Naive B cell (primary cell): ENCODE measurements at places on chromosomes 6 and 20.

DNA sequence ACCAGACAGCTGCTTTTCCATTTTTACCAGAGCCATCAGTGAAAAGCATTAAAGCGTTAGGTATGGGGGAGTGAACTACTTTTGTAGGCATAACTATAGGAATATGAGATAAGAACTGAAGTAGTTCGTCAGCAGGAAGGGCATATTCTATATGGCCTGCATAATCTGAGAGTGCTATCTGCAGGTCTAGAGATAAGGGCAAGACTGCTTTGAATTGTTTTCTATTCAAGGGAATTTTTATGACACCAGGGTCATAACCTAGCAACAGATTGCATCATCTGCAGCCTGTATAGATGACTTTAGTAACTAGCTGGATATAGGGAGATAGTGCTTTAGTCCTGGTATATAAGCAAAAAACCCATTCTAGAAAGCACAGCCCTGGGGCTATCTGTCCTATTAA lies 437.3 kb upstream of the HTR1E start:
- no peak for DNase-seq

- DNase-seq: no peak
Measured at GRCh38 chr6:99905209-99906106, 88.6 kb downstream of the MCHR2 start.

DNA sequence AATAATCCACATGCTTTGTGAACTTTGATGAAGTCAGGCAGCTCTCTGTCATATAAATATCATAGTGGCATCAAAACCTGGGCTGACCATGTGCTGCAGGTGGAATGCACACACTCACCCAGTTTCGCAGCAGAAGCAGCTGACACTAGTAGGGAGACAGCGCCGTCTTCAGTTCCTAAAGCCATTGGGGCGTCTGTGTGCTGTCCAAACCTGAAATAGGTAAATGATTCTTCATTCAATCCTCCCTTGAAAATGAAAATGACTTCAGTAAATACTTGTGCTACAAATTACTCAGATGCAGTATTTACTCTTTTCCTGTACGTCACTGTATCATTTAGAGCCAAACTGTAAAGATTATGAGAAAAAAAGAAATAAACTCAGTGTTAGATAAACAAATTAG lies 127.5 kb downstream of the EYA4 start:
- DNase-seq: no peak

DNA sequence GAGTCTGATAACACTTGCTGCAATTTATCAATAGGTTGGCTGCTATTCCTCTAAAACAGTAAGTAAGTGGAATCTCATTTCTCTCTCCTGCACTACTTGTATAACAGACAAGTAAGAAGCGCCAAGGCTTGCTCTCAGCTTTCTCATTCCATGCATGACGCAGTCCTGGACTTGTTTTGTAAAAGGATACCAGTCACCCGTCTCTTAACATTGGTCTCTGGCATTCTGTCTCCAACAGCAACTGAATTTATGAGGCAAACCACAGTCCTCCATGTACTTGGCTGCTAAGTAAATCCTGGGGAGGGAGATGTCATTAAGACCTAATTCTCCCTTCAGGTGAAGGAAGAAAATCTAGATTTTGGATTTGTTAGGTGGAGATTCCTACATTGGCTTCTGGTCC lies 115.4 kb downstream of the OPN5 start:
- DNase-seq: no peak

DNA sequence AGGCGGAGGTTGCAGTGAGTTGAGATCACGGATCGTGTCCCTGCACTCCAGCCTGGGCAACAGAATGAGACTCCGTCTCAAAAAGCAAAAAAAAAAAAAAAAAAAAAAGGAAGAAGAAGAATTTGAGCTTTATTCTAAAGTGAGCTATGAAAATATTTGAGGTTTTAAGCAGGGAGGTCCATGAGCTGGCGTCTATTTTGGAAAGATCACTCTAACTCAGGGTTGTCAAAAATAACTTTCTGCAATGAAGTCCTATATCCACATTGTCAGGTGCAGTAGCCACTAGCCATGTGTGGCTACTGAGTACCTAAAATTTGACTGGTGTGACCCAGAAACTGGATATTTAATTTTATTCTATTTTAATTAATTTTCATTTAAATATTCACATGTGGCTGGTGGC lies 217.1 kb downstream of the PTPRT start:
- no peak for DNase-seq

DNA sequence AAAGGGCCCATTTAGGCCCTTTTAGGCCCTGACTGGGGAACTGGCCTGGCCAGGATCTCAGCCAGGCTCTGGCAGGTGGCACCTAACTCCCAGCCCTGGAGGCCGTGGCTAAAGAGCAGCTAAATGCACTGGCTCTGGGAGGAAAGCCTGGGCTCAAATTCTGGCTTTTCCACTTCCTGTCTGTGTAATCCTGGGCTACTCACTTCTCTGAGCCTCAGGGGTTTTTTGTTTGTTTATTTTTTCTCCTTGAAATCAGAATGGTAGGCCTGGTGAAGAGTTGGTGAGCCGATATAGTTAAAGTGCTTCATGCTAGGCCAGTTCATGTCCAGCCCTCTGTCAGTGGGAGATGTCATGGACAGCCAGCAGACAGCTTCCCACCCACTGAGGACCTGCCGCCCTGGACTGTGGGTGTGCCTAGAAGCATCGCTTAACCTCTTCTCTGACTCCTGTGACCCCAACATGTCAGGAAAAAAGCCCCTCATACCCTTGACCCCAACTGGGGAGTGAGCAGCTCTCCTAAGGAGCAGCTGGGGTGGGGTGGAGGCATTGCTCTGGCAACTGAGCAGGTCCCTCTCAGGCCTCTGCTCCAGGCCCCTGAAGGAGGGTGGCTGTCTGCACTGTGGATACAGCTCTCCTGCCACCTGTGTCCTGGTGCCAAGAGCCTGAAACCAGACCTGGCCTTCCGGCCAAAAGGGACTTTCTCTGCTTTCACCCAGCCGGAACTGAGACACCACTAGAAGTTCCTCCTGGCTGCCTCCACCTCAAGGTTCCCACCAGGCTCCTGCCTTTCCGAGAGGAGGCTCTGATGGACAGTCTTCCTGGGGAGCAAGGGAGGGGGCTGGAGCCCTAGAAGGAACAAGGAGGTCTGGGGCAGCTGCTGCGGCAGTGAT lies 57.2 kb upstream of the MYL9 start:
- no peak for DNase-seq

GRCh38 chr20:49400410-49400809 lies 82.1 kb downstream of the KCNB1 start:
- DNase-seq: no peak

- no peak for DNase-seq
Measured at GRCh38 chr20:39939241-39939865, 749.7 kb downstream of the MAFB start.

- DNase-seq: no peak
Measured at GRCh38 chr6:52575502-52575892, 1.4 kb downstream of the TRAM2 start.

GRCh38 chr20:44776980-44777379 lies 31.3 kb downstream of the KCNK15 start:
- no peak for DNase-seq

DNA sequence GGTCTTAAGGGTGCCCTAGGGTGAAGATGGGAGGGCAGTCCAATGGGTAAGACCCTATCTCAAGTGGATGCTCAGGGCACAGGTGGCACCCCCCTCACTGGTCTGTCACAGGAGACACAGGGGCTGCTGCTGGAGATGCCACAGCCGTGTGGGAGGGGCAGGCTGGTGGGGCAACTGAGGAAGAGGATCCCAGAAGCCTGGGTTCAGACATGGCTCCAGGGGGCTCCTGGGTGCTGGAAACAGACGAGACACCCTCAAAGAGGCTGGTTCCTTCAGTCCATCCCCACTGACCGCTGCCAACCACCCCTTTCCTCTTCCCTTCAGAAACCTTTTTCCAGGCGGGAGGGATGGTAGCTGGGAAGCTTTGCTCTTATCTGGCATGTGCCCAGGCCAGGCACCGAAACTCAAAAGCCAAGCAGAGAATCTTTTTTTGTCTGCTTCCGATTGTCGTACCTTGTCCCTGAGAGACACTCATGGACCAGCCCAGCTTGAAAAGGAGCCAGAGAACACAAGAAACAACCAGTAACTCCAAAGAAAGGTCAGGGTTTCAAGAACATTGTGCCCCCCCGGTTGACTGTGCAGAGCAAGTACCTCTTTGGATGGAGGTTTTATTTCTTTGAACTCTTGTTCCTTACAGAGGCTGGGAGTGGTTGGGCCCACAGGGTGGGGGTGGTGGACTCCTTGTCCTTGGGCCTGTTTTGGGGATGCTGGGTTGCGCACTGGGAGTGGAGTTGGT lies 28.5 kb upstream of the EMILIN3 start:
- DNase-seq: no peak

DNA sequence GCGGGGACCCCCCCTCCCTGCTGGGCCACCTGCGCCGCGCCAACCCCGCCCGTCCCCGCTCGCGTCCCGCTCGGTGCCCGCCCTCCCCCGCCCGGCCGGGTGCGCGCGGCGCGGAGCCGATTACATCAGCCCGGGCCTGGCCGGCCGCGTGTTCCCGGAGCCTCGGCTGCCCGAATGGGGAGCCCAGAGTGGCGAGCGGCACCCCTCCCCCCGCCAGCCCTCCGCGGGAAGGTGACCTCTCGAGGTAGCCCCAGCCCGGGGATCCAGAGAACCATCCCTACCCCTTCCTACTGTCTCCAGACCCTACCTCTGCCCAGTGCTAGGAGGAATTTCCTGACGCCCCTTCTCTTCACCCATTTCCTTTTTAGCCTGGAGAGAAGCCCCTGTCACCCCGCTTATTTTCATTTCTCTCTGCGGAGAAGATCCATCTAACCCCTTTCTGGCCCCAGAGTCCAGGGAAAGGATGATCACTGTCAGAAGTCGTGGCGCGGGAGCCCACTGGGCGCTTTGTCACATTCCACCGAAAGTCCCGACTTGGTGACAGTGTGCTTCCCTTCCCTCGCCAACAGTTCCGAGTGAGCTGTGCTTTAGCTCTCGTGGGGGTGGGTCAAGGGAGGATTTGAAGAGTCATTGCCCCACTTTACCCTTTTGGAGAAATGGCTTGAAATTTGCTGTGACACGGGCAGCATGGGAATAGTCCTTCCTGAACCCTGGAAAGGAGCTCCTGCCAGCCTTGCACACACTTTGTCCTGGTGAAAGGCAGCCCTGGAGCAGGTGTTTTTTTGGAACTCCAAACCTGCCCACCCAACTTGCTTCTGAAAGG lies 2.1 kb downstream of the VEGFA start:
- peak; percentile 28 for DNase-seq

DNA sequence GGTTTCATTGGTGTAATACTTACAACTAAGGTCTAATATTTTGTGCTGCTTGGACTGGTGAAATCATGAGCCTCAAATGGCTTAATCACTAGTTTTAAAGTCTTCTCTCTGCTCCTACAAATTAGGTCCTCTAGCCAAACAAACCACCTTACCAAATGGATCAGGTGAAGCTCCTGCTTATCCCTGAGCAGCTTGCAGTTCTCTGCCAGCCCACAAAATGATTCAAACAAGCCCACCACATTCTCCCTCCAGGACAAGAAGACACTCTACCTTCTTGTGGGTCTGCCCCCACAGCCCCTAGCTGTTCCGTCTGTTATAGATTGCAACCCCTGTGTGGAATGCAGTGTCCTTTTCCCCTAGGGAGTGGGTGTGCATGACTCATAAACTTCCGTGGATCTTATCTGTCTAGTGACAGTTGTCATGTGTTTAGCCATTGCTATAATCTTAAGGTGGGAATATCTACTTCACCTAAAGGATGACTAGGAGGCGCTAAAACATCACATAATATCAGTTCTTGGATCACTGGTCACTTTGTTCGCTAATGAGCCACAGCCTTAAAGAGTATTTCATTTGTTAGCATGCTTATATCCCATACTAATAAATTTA lies 940.5 kb upstream of the MANEA start:
- DNase-seq: no peak

GRCh38 chr6:34288581-34288980 lies 39.8 kb upstream of the SMIM29 start:
- no peak for DNase-seq

- peak; percentile 74 for DNase-seq
Measured at GRCh38 chr6:127341471-127342202, 1.8 kb downstream of the ECHDC1 start.

DNA sequence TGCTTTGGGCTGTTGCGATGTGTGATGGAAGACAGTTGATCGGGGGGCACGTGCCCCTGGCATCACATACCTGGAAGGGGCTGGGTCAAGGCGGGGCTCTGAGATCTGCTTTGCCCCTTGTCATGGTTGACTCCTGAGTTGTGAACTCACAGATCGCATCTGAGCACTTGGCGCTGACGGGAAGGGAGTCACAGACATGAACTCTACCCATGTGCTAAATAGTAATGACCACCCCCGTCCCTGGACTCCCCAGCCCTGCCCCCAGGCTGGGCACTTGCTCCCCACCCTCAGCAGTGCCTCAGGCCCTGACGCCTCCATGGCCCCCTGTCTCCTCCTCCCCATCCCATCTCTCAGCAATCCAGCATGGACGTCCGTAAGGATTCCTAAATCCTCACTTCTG lies 107.0 kb downstream of the SYNDIG1 start:
- no peak for DNase-seq

DNA sequence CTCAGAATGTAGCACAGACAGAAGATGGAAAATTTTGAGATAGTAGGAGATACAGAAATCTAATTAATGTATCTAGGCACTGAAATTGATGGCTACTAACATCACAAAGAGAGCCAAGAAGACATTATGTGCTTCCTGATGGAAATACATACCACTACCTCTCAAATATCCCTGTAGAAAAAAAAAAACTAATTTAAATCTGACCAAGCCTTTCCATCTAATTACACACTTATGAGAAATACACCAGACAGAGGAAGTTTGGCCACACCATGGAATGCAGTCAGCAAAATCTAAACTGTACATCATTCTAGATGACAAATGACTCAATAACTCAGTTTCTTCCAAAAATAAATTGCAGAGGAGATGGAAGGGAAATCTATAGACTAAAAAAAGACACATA lies 18.9 kb downstream of the VPS52 start:
- DNase-seq: no peak
